ENCODE measurements at places on chromosomes 3 and 15.

- DNase-seq = no peak
These were observed 16.2 kb upstream of the PLCL2 start for GRCh38 chr3:16868513-16868912.

DNA sequence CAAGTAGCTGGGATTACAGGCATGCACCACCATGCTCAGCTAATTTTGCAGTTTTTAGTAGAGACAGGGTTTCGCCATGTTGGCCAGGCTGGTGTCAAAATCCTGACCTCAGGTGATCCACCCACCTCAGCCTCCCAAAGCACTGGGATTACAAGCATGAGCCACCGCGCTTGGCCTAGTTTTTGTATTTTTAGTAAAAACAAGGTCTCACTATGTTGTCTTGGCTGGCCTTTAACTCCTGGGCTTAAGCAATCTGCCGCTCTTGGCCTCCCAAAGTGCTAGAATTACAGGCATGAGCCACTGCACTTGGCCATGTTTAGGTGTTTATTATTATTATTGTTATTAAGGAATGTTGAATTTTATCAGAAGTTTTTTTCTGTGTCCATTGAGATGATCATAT, 14.7 kb downstream of the IL16 start:
- peak; percentile 42 for DNase-seq

- DNase-seq = no peak
These were observed 107.1 kb downstream of the ABHD5 start for GRCh38 chr3:43797794-43798193.

DNA sequence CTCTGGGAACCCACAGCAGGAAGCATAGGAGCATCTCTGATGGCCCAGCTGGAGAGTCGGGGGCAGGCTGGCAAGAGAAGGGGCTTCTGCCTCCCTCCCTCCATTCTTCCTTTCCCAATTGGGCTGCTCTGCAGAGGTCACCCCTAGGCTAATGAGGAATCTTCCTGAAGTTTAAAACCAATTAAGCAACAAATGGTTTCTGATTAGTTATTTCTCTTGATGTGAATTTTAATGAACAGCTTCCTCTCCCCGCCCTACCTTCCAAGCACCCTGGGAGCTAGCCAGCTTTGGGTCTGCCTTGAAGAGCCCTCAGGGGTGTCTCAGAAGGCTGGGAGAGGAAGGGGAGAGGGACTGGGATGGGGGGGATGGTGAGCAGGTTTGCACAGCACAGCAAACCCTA, 24.6 kb upstream of the HCN4 start:
- no peak for DNase-seq

DNA sequence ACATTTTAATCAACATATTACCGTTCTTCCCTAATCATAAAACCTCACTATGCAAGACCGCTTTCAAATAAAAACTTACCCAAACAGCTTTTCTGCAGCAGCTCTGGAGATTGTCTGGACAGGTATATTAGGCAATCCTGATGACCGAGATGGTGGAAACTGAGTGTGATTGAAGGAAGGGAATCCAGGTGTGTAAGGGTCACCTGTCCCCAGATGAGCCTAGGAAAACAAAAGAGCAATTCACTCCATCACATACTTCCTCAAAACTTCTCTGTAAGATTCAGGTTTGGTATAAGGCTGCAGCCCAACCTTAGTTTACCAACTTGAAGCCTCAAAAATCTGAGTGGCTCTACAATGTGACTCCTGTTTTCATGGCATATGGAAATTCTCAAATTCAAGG, 14.5 kb downstream of the TFRC start:
- no peak for DNase-seq

GRCh38 chr3:35422101-35422500, 217.2 kb upstream of the ARPP21 start:
- no peak for DNase-seq

DNA sequence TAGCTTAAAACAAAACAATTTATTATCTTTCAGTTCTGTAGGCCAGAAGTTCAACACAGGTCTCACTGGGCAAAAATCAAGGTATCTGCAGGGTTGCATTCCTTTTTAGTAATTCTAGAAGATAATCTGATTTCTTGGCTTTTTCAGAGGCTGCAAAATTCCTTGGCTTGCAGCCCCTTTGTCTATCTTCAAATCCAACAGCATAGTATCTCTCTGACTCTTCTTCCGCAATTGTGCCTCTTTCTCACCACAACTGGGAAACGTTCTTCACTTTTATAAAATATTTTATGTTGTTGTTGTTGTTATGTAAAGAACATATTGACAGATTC, 218.7 kb downstream of the STXBP5L start:
- DNase-seq = no peak

DNA sequence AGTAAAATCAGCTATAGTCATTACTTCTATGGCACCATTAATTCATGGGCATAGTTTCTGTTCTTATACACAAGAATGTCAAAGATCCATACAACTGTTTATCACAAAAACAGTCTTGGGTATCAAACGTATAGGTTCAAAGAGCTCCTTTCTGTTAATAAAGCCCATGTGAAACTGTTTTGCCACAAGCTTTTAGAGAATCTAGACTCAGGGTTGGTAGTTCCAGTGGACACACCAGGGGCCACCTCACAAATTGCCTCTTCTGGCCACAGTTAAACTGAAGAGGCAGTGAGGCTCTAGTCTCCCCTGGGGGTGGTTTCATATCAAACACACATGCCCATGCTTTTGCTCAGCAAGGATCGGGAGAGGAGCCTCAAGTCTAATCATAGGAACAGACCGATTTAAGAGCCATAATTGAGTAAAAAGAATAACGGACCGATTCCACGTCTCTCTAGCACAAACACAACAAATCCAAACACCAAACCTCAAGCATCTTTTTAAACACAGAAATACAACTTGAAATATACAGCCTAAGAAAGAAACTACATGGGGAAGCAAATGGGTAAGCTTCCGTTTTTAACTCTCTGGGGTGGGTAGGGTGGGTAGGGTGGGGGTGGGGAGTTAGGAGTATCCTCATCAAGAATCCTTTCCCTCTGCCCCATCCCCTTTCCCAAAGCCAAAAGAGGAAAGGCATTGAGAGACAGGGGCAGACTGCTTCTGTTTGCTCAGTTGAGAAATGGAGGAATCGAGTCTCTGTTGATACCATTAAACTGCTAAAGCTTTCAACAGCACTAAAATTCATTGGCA, 443.3 kb downstream of the MAGI1 start:
- DNase-seq = no peak

- DNase-seq = no peak
These were observed 102.5 kb downstream of the SST start for GRCh38 chr3:187567661-187568121.

DNA sequence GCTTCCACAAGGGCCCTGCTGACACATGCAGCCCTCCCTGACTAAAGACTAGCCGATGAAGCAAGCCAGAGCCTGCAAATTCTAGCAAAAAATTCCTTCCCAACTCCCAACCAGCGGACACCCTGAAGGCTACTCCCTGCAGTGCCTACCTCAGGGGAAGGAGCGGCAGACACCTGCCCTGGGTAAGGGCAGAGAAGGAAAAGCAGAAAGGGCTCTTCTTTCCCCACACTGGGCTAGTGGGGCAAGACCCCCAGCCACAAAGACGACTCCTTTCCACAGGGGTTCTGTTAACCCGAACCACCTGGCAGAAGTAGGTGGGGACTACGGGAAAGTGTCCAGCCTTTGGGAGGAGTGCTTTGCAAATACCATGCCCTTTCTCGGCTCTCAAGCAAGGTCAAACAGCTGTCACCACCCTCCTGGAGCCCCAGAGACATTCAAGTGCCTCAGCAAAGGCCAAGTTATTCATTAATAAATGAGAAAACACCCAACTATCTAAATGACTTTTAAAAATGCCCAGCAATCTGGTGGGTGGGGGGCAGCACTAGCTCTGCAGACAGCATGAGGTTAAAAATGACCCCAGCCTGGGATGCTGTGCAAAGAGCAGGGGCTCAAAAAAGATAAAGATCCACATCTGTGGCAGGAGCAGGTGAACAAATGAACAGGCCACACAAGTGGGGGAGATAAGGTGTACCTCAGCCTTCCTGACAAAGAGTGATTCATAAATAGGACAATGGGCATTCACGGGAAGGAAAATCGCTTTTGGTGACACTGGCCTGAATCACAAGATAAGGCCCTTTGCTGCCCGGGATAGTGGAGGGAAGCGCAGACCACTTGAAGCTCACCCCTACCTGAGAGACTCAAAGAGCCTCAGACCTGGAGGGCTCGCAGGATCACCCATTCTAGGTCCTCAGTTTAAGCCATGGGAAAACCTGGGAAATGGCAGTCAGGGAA, 33.0 kb downstream of the CCDC12 start:
- peak; percentile 42 for DNase-seq

DNA sequence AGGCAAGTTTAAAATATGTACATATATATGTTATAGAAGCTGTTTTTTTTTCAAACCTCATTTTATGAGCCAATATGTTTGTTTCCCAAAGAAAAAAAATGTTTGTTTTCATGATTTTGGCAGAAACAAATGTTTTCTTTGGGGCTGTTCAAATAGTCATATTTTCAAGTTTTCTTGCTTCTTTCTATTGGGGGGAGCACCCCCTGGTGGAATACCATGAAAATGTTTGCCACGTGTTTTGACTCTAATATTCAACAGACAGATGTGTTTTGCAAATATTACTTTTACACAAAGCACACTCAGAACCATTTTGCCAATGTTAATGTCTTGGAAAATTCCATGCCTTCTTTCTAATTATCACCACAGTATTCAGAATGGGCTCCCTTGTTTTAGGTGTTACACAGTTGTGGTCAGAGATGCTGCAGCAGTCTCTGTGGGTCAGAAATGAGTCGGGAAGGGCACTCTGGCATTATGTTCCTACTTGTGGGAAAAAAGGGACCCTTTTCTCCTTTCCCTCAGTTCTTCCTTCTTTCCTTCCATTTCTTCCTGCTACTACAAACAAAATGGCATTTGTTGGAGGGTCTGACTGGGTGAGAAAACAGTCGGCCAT, 817.0 kb downstream of the TUSC7 start:
- DNase-seq = no peak

GRCh38 chr3:23885210-23885609, 31.6 kb downstream of the NKIRAS1 start:
- no peak for DNase-seq

DNA sequence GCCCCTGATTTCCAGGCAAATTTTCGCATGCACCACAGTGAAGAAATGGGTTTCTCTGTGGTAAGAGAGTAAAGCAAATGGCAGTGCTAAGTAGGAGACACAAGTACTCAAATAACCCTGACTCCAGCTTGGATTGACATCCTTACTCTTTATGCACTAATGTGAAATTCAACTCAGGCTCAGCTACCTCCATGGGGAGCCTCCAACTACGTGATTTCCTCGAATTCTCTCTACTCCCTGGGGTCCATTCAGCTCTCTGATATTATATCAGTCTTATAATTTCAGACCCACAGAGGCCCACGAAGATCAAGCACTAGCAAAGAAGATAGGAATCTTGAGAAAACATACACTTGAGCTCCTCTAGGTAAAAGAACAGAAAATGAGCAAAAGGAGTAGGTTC, 407.6 kb upstream of the CCDC54 start:
- DNase-seq = no peak

- DNase-seq = no peak
These were observed 387.2 kb upstream of the SGO1 start for GRCh38 chr3:20573175-20573574.

- DNase-seq = no peak
These were observed 16.7 kb upstream of the TBL1XR1 start for GRCh38 chr3:177213801-177214535.

- DNase-seq = no peak
These were observed 54.5 kb upstream of the SAMMSON start for GRCh38 chr3:69944931-69945493.

DNA sequence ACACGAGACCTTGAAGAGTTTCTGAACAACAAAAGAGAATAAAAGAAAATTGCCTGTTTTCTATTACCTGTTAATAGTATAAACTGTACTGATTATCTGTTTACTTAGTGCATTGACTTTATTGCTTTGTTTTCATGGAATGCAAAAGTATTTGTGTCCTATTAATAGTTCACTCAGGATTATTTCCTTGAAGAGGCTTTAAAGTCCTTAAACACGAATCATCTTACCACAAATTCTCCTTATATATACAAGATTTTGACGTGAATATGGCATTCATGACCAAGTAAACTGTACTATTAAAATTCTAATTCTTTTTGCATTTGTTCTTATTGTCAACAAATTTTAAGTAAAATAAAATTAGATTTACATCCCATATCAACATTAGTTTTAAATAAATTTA, 513.0 kb downstream of the NTRK3 start:
- no peak for DNase-seq

DNA sequence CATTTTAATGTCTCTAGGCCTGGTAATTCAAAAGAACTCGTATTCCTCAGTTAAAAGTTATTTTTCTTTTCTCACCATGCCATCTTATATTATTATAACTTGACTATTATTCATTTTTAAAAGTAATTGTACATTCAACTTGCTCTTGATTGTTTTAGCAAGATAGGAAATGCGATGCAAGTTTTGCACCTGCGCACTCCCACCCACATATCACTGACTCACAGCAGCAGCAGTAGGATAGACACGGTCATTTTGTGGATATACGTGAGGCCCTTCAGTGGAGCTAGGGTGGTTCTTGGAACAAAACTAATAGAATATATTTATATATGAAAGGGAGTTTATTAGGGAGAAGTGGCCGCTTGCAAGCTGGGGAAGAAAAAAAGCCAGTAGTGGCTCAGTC, 95.5 kb upstream of the UBE3A start:
- DNase-seq = no peak

DNA sequence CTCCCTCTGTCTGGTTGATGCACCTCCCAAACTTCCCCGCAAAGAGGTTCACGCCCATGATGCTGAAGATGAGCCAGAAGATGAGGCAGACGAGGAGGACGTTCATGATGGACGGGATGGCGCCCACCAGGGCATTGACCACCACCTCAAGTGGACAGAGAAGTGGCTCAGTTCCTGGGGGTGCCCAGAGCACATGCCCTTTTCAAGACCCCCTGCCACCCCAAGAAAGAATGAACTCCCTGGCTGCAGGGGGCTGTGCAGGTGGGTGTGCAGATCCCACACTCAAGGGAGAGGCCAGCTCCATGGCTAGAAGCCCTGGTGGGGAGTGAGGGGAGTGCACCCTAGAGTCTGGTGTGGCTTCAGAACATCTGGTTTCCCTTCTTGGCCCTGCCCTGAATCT, 64.1 kb downstream of the EXOG start:
- DNase-seq = no peak

GRCh38 chr15:80098341-80098740, 38.9 kb downstream of the ZFAND6 start:
- no peak for DNase-seq

GRCh38 chr3:104526901-104527401, 839.8 kb upstream of the ALCAM start:
- no peak for DNase-seq

GRCh38 chr3:181565416-181565815, 146.3 kb upstream of the SOX2 start:
- no peak for DNase-seq

GRCh38 chr3:53225651-53226050, 30.2 kb downstream of the TKT start:
- DNase-seq = no peak

- no peak for DNase-seq
These were observed 57.3 kb downstream of the NMNAT3 start for GRCh38 chr3:139620438-139620837.

DNA sequence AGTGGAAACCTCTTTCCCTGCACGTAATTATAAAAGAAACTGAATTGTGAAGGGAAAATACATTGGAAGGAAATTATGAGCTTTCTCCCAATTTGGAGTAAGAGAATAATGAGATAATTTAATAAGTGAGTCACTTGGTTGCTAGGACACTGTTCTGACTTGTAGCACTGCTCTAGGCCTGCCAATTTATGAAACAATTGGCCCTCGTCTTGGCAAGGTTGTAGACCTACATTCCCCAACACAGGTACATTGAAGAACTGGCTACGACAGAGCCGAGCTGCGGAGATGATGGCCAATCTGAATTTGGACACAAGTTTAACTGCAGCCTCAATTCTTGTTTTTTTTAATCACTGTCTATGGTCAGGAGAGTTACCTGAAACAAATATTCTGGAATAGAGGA, 674.1 kb downstream of the MECOM start:
- DNase-seq = no peak

Measured in Right ventricle myocardium superior (tissue), 1 donor.